ENCODE measurements at places on chromosomes 13 and 19.

GRCh38 chr19:46697204-46697960 is 19.5 kb downstream of the PRKD2 start:
- no peak for DNase-seq

DNA sequence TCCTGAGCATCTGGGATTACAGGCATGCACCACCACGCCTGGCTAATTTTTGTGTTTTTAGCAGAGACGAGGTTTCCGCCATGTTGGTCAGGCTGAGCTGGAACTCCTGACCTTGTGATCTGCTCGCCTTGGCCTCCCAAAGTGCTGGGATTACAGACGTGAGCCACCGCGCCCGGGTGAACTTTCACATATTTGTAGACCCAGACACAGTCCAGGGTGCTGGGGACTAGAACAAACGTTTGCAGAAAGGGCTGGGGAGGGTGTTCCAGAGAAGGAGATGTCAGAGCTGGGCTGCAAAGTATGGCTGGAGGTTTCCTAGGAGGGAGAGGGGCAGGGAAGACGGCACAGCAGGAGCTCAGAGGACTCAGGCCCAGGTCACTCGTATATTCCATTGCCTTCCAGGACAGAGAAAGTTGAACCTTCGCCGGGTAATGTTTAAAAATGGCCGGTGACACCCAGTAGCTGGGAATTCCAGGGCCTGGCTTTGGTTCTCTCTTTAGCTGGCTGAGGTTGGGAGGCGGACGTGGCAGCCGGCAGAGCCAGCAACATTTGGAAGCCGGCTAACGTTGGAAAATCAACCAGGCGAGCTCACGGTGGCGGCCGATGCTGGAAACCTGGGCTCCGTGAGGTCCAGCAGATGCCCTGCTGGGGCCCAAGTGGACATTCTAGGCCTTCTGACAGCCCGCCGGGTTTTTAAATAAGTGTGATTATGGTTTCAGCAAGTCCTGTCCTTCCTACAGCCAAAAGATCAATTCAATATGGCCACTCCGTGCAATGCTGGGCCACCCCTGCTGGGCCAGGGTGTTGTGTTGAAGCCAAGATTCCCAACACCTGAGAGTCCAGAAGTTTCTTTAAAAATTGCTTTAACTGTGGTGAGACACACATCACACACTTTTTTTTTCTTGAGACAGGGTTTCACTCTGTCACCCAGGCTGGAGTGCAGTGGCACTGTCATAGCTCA is 41.5 kb downstream of the NFIC start:
- no peak for DNase-seq

DNA sequence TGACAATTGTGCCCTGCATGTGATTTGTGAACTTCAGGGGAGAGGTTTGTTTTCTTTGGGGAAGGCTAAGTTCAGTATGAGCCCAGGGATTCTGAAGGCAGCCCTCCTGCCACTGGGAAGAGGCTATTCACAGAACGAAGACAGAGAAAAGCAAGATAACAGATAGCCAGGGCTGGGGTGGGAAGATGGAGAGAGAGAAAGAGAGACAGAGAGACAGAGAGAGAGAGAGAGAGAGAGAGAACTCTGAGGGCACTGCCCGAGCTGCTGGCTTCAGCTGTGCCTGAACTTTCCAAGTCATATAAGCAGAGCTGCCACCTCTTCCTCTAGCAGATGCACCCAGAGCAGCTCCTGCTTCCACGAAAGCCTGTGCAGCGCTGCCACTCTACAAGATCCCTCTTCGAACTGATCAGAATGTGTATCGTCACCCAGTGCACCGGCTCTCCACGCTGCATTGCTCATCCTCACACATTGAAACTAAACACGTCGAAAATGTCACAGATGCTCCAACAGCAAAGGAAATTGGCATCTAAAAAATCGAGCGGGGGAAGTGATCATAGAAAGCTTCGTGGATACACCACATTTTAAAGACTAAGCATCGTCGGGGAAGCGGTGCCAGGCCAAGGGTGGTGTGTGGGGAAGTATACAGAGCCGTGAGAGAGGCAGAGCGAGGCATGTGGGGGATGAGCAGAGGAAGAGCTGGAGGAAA is 81.8 kb upstream of the SIAH3 start:
- no peak for DNase-seq

DNA sequence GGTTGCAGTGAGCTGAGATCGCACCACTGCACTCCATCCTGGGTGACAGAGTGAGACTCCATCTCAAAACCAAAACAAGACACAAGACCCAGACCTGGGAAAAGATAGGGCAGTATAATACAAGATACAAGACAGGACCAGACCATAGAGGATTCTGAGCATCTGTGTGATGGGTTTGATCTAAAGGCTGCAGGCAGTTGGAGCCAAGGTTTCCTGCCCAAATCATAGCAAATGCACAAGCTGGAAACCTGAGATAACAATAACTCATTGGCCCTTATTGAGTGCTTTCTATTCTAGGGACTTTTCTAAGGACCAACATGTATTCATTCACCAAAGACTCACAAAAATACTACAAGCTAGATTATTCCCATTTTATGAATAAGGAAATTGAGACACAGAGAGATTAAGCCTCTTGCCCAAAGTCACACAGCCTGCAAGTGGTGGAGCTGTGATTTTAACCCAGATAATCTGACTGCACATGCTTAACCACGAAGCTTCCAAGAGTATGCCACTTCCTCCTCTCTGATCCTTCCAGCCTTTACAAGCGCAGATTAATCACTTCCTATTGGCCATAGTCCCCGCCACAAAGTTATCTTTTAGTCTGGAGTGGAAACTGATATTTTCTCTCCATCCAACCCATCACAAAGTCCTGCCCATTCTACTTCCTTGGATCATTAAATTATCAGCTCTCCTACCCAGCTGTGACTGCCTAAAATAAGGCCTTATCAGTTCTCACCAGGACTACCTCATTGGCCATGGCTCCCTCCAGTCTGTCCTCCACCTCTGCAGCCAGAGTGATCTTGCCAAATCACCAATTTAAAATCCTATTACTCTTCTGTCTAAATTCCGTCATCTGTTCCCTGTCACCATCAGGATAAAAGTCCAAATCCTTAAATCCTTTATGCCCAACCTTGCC is 147.2 kb downstream of the FLT1 start:
- DNase-seq, result no peak

GRCh38 chr13:34322014-34322742 is 504.2 kb downstream of the RFC3 start:
- no peak for DNase-seq
